CD4-positive, alpha-beta T cell treated with Interleukin-4 for 4 hours (primary cell): ENCODE measurements at places on chromosomes 16 and 17.
A peak's percentile ranks its signal among the peaks of the same experiment; 100 is the strongest.

GRCh38 chr16:1282324-1282973, 26.6 kb downstream of the TPSD1 start:
- no peak for DNase-seq

GRCh38 chr16:67796099-67796718, 10.2 kb downstream of the RANBP10 start:
- DNase-seq: no peak

DNA sequence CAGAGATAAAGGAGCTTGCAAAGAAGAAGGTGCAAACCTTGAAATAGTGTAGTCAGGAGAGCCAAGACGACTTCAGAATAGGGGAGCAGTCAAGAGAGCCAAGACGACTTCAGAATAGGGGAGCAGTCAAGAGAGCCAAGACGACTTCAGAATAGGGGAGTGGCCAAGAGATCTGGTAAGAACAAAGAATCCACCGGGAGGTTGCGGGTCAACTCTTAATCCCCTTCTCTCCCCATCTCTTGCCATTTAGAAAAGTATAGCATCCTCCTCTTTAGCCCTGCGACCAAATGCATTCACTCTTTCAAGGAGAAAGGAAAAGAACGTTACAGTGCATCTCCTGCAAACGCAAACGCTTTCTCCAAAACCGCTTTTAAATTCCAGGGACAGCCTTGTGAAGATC, 713 bp downstream of the KNOP1 start:
- no peak for DNase-seq

- no peak for DNase-seq
These were observed 112.5 kb downstream of the SOCS1 start for GRCh38 chr16:11143372-11144035.

DNA sequence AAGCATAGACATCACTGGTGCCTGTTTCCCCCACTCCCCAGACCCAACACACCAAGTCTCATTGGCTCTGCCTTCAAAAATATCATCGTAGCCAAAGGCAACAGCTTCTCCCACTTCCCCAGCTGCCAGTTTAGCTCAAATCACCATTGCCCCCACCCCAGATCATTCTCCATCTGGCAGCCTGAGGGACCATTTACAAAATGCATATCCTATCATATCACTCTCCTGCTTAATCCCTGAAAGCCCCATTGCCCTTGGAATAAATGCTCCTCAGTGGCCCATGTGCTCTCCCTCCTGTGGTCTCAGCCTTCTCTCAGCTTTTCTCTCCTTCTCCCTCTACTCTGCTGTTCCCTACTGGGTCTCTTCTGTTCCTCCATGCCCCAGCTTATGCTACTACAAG, 68.3 kb downstream of the CACNG3 start:
- DNase-seq: no peak

DNA sequence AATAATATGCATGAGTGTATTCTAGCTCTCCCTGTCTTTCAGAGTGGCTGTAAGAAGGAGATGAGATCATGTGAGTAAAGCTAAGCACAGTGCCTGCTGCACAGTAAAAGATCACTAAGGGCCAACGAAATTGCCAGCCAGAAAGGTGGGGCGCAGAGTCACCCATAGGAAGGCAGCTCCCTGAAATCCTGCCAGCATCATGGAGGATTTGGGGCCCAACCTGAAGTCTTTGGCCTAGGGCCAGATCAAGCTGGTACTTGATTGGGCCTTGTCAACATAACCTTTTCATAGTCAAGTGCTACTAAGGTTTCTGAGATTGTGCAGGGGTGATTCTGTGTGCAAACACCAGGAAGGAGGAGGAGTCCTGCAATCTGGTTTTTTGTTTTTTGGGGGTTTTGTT, 16.5 kb downstream of the SCNN1B start:
- no peak for DNase-seq

GRCh38 chr17:77957235-77957856, 1.2 kb upstream of the TNRC6C start:
- DNase-seq: no peak

DNA sequence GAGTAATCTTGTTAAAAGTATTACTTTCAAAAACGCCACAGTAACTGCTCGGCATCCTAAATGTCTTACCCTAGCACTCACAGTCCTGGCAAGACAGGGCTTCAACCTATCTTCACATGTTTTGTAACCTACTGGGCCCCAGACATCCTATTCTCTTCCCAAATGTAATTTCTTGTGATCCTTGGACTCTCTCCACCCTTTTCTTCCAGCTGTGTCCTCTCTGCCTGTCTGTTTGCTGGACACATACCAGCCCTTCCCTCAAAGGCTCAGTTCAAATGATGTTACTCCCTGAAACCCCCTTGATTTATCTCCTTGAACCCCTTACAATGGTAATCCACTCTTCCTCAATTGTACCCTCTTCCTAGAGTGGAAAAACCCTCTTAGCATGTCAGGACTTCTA, 60.1 kb upstream of the CNEP1R1 start:
- no peak for DNase-seq

DNA sequence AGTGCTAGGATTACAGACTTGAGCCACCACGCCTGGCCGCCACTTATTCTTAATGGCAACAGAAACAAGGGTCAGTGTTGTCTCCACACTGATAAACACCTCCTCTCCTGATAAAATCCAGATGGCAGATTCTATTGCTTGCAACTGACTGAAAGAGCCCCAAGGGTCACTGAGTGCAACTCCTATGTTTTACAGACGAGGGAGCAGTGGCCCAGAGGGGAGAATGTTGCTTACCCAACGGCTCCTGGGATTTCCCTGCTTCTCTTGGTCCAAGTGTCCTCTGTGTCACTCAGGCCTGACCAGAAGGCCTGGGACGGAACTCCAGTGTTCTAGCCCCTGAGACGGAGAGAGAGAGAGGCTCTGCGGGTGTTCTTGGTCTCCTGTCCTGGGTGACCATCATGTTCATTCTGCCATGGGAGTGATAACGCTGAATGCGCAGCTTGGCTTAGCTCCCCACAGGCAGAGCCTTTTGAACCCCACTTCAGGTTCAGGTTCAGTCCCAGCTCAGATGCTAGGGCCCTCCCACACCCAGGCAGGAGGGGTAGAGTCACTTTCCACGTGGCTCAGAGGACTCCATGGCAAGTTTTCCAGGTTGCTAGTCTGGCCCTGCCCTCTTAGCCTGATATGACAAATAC, 77.3 kb upstream of the NLRP1 start:
- no peak for DNase-seq

DNA sequence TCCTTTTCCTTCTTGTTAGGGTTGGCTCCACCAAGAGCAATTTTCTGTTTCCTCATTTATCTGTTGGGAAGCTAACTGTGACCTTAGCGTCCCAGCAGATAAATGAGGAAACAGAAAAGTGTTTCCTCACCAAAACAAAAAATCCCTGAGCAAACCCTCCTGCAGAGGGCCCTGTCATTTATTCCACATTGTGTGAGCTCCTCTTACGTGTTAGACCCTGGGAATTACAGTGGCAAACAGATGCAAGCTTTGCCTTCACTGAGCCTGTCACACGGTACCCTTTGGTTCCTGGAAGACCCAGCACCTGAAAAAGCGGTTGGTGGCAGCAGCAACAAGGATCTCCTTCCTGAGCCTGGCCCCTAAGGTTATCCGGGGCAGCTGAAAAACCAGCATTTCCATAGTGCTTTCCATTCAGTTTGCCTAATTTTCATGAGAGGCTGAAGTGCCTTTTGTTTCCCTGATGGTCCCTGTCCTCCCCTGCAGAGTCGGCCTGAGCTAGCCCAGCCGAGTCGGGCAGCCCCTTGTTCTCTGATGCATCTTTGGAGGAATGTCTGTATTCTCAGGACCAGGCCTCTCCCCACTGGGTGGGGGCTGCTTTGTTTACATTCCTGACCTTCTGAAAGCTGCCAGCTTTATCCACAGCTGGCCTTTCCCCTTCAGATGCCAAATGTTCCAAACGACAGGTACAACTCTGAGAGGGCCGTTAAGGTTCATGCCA, 34.7 kb downstream of the YPEL2 start:
- no peak for DNase-seq

DNA sequence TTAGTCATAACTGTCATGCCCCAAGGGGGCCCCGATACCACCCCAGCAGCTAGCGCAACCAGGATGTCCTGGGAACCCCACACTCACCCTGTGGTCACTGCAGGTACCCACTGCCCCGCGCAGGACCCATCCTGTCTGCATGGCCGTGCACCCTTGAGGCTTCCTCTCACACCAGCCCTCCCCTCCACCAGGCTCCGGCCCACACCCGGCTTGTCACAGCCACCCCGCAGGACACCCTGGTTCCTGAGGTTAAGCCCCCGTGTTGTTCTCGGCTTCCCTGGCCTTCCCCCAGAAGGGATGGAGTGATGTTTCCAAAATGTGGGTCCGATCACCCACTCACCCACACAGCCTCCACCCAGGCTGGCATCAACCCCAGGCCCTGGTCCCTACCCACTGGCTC, 7.5 kb downstream of the DNASE1L2 start:
- no peak for DNase-seq

- DNase-seq: no peak
These were observed 319.1 kb downstream of the TOX3 start for GRCh38 chr16:52227851-52228250.

DNA sequence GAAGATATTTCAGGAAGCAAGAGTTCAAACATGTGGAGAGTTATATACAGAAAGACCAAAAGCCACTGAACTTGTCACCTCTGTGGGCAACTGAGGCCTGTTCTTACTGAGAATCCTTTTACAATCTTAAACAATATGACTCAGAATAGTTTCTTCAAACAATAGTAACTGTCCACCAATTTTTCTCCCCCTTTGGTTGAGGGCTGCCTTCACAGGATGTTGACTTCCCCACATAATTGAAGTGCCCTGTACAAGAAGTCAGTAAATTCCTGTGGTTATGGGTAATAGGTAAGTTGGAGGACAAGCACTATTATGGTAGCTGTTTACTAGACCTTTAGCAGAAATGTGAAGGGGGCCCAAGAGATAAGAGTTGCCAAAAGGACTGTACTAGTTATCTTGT, 215.8 kb downstream of the CDH8 start:
- DNase-seq: no peak

- DNase-seq: no peak
These were observed 121.2 kb downstream of the HAPSTR1 start for GRCh38 chr16:9212621-9213020.

DNA sequence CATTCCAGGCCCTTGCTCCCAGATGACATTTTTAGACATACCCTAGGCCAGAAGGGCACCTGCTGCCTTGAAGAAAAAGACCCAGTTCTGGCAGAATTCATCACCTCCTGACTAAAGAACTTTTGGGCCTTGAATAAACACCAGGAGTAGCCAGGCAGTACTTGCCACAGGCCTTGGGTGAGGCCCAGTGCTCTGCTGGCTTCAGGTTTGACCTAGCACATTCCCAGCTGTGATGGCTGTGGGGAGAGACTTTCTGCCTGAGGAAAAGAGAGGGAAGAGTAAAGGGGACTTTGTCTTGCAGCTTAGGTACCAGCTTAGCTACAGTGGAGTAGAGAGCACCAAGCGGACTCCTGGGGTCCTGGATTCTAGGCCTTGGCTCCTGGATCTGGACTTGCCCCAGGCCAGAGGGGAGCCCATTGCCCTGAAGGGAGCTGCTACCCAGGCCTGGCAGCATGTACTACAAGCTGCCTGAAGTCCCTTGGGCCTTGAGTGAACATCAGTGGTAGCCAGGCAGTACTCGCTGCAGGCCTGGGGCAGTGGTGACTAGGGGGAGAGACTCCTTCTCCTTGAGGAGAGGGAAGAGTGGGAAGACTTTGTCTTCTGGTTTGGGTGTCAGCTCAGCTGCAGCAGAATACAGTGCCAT, 44.3 kb downstream of the ABCA8 start:
- no peak for DNase-seq

GRCh38 chr17:43788540-43788939, 8.3 kb downstream of the CFAP97D1 start:
- no peak for DNase-seq

DNA sequence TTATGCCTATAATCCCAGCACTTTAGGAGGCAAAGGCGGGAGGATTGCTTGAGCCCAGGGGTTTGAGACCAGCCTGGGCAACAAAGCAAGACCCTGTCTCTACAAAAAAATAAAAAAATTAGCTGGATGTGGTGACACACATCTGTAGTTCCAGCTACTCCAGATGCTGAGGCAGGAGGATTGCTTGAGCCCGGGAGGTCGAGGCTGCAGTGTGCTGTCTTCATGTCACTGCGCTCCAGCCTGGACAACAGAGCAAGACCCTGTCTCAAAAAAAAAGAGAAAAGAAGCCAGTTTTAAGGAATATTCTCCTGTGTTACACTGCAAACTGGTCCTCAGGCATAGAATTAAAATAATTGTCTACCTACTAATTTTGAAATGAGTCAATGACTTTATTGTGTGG, 47.9 kb downstream of the NSRP1 start:
- no peak for DNase-seq

DNA sequence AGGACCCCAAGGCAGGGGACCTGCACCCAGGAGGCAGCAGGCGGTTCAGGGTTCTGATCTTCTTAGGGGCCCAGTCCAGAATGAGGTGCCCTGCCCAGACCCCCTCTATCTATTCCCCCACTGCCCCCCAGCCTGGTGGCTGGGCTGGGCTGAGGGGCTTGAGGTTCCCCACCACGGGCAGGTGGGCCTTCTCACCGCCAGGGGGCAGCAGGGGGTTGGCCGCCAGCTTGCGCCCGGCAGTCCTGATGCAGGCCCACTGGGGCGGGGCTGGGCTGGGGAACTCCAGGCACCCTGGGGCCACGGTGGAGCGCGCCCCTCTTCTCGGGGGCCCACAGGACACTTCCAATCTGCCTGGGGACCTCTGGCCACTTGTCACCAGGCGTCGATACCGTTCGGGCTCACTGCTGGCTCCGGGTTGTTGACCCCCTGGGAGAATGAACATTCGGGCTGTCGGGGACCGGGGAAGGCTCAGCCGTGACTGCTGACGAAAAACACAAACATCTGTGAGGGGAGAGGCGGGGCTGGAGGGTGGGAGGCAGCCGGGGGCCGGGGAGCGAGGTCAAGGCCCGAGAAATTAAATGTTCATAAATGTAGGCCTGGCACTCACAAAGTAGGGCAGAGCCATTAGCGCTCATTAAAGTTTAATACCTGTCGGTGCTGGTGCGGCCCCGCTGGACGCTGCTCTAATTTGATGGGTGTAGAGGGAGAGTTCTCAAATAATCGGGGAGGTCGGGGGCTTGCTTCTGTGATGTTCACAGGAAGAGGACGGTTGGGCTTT, 219.3 kb upstream of the GSE1 start:
- peak; percentile 38 for DNase-seq

DNA sequence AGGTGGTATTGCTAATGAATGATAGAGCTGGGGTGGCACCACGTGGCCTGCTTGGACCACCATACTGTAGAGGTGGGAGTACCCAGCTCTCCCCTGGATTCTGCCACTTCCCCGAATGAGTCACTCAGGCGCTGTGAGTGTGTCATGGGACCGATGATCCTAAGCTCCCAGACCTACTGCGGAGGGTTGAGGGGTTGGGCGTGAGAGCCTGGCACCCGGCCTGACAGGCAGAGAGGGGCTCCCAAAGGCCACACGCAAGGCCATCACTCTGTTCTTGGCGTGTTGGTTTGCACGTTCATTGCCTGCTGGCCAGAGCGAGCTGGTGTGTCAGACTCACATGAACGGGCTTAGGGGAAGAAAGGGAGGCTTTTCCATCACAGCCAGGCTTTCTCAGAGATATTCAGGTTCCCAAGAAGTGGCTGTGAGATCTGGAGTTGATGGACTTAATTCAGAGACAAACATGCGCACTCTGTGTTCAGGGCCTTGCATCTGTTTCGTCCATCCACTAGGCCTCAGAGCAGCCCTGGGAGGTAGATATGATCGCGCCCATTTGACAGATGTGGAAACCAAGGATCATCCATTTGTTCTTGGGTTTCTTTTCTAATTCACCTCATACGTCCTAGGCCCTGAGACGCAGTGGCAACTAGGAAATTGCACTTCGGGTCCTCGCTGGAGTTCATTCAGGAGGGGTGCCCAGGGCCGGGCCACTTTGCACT, 41.4 kb downstream of the CMIP start:
- no peak for DNase-seq
